ENCODE measurements at places on chromosomes 6 and 20. TPM values are rescaled to one million over a fixed set of nuclear protein-coding genes. Genes with fewer than 3 reads are reported as not detected.

- DNase-seq, result no peak
Measured at GRCh38 chr6:1910621-1911407, 301.1 kb downstream of the FOXC1 start.

The EDN3 gene
- not detected for total RNA-seq

DNA sequence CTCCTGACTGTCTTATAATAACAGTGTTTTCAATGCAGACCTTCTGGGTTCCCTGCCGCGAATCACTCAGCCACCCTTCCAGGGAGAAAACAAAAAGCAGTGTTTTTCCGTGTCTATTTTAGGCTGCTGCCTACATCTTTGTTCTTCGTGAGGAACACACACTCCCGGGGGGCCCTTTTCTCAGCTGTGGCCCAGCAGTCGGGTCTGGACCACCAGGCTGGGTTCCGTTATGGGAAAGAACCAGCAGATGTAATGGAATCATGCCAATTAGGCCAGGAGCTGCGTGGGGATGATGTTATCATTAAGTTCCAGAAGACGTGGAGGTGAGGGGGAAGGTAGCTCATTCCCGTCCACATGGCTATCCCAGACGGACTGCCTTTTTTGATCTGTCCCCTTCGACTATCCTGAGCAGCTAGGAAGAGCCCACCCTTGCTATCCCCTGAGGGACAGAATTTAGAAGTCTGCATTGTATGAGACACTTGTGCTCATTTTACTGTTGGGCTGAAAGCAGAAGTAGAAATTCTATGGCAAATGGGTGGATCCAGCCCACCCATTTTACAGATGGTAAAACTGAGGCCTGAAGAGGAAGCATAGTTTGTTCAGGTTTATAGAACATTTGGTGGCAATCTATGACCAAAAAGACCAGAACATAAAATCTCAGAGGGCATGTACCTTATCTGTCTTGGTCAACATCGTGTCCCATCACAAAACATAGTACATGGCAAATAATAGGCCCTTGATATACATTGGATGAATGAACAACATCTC lies 54.5 kb downstream of the KCNB1 start:
- no peak for DNase-seq

DNA sequence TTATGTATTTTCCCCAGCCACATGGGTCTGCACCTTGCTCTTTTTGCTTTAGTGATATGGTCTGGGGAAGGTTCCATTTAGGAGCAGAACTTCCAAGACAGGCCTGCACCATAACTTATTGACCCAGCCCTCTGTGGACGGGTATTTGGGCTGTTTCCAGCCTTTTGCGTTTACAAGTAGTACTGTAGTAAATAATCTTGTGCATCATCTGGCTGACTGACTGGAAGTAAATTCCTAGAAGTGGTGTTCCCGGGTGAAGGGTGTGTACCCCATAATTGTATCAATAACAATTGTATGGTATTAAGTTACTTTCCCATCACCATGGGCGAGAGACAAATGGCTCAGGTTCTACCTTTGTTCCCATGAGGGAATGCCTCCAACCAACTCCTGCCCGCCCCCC lies 31.6 kb downstream of the SPDEF start:
- DNase-seq, result peak; percentile 2

DNA sequence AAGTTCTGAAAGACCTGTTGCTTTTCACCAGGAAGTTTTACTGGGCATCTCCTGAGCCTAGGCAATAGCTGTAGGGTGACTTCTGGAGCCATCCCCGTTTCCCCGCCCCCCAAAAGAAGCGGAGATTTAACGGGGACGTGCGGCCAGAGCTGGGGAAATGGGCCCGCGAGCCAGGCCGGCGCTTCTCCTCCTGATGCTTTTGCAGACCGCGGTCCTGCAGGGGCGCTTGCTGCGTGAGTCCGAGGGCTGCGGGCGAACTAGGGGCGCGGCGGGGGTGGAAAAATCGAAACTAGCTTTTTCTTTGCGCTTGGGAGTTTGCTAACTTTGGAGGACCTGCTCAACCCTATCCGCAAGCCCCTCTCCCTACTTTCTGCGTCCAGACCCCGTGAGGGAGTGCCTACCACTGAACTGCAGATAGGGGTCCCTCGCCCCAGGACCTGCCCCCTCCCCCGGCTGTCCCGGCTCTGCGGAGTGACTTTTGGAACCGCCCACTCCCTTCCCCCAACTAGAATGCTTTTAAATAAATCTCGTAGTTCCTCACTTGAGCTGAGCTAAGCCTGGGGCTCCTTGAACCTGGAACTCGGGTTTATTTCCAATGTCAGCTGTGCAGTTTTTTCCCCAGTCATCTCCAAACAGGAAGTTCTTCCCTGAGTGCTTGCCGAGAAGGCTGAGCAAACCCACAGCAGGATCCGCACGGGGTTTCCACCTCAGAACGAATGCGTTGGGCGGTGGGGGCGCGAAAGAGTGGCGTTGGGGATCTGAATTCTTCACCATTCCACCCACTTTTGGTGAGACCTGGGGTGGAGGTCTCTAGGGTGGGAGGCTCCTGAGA lies at the start of gene HFE:
HFE (plus strand) TSS at position 146 of the 832 bp plus-strand sequence; CDS start at position 158, 12 bp downstream.
- DNase-seq, result peak; percentile 71

The LPA gene
- not detected for total RNA-seq

DNA sequence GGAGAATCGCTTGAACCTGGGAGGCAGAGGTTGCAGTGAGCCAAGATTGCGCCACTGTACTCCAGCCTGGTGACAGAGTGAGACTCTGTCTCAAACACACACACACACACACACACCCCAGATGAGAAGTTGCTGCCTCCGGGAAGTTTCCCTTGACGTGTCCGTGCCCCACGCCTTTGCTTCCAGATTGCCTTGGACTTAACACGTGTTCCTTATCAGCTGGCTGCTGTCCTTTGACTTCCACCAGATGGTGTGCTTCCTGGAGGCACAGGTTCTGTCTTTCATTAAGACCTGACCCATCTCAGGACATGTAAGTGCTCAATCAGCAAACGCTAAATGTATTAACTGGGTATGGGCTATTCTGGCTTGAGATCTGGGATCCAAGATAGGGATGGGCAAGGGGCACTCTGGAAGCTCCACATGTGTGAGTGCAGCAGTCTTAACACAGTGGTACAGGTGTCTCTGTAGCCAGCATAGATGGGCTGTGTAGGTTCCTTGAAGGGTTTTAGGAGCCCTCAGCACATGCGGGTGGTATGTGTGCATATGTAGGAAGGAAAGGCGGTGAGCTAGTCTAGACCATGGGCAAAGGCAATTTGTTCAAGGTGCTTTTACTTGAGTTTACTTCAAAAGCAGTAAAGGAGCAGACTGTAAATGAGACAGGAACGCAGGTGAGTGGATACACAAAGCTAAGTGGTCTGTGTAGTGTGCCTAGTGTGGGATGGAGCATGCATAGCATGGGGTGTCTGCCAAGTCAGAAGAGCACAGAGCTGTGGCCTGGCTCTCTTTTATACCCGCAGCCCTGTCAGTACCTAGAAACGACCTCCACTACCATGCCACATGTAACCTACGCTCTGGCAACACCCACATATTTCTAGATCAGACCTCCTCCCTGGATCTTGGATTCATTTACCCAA lies 11.6 kb downstream of the PIGT start:
- peak; percentile 58 for DNase-seq

The ATP5F1E gene
- 125 TPM for total RNA-seq

GRCh38 chr6:44176762-44177509 lies 18.3 kb downstream of the CAPN11 start:
- no peak for DNase-seq

- DNase-seq, result no peak
Measured at GRCh38 chr6:133645966-133646740, 242.8 kb upstream of the TCF21 start.

Measured in left cardiac atrium (tissue), 4 donors.